ENCODE measurements at places on chromosomes 11 and 22. TPM values are rescaled to one million over a fixed set of nuclear protein-coding genes. Genes with fewer than 3 reads are reported as not detected.

Gene TENM4
- polyA plus RNA-seq = 0.34 TPM

DNA sequence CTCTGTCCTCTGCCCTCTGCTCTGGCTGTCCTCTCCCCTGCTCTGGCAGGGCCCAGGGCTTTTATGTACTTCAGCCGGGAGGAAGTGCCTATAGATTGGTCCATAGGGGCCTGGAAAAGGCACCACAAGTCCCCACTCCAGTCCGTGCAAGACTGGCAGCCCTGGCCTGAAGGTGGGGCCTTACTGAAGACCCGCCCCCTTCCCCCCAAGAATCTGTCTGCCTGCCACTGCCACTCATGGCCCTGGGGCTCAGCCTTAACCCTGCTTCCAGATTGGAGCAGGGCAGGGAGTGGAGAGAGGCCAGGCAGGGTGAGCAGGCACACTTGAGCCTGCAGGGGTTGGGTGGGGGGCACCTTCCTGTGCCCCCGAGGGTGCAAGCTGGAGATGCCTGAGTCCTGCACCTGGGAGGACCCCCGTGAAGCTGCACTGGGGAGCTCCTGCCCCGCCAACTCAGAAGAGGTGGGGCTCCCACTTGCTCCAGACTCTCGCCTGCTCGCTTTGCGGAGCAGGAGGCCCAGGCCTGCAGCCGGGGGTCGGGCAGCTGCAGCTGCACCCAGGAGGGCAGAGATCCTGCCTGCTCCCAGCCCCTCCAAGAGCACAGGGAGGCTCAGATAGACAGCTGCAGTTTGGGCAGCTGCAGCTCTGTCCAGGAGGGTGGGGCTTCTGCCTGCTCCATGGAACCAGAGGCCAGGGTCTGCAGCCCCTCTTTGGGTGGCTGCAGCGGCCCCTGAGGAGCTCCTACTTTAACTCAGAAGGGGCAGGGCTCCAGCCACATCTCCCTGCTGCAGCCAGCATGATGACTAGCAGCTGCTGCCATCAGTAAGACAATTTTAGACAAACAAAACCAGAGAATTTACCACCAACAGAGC is 51.0 kb upstream of the SC5D start:
- H3K4me1 ChIP-seq = no peaks in the 10 kb centered on the region
- no peaks in the 10 kb centered on the region for H3K27me3 ChIP-seq
- no peaks in the 10 kb centered on the region for H3K36me3 ChIP-seq
- no peak overlapping the region for H3K4me3 ChIP-seq
- no peak overlapping the region for H3K27ac ChIP-seq
- DNase-seq = no peak

- no peak overlapping the region for H3K4me3 ChIP-seq
- H3K4me1 ChIP-seq = no peaks in the 10 kb centered on the region
Measured at GRCh38 chr22:21688341-21688705, 22.5 kb downstream of the PPIL2 start.

DNA sequence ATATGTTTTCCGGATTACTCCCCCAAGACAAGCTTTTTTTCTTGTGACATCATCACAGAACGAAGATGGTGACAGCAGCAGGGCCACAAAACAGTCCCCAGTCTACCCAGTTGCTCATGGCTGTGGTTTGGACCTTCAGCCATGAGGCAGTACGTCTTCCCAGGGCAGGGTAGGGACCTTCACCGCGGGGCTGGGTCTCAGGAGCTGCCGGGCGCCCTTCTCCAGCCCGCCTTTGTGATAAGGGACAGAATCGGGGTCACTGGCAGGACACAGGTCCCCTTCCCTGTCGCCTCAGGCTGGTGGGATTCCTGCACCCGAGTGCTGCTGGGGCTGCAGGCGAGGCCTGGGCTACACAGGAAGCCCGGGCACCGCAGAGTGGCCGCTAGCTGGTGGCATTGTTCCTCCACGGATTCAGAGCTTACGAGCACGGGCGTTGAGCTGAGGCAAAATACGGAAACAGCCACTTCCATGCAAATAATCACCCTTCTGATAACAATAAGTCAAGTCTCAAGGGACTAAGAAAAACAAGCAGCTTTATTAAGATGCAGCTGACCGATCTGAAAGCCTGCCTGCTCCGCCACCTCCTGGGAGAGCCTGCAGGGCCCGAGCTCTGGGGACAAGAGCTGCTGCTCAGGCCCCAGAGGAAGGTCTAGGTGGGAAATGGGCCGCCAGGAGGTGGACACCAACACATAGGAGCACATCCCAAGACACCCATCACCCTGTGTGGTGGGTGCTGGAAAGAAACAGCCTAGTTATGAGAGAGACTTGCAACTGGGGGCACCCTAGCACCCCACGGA is 12.3 kb downstream of the TBX1 start:
- no peak overlapping the region for H3K4me3 ChIP-seq
- H3K4me1 ChIP-seq = no peaks in the 10 kb centered on the region
- no peaks in the 10 kb centered on the region for H3K36me3 ChIP-seq
- DNase-seq = peak; percentile 73
